ENCODE measurements at places on chromosomes 13 and 19.

GRCh38 chr19:46617601-46618000 is 7.3 kb downstream of the PTGIR start:
- DNase-seq: no peak

DNA sequence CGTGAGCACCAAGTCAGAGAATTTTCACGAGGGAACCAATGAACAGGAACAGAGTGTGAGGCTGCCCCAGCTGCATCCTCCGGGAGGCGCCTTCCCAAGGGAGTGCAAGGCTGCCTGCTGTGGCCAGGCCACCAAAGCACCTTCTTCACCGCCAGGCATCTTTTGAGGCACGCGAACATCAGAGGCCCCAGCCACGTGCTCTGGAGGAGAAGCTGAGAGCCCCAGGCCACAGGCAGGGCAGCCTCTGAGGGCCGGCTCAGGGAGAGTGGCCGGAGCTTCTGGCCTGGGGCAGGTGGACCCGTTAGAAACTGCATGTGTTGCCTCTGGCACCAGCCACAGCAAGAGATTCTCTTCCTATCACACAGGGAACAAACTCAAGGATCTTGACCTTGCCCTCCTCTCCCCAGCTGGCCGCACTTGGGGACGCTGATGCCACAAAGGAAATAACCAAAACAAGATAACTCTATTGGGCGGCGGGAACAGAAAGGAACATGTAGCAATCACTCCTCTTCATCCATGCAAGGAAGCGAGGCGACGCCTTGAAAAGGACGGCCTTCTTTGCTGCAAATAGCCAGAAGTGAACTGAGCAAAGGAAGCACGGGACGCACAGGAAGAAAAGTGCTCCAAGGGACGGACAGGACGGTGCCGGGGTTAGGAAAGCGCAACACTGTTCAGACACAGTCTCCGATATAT is 19.9 kb downstream of the GAS6 start:
- no peak for DNase-seq

DNA sequence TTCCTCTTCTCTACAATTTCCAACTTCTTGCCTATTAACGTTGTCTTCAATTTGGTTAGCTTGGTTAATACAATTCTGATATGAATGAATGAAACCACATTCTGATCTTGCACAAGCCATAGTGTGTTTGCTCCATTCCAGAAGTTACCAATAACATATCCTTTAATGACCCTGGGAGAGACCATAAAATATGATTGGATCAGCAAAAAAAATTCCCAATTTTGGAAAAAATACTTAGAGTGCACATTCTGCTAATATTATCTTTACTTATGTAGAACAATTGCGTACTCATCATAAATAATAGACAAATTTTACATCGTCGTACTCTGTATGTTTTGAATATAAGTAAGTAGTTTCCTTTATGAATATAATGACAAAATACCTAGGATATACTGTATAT is 117.2 kb downstream of the SLITRK5 start:
- DNase-seq: no peak

DNA sequence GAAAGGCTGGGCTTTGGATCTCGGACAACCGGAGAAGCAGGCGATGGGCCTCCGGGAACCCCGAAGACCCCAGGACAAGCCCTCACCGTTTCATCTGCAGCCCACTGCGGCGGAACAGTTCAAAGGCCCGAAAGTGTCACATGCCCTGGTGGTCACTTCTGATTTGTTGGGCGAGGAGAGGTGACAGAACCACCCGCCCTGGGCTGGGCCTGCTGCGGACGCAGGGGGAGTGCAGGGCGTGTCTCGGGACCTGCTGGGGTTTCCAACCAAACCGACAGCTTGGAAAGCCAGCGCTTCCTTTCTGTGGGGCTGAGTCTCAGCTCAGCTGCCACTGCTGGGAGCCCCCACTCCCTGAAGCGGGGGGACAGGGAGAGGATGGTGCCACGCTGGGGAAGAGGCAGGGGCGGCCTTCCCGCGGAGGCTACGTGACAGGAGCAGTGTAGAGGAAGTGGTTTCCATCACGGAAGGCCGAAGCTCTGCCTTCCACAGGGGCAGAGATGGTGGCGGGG is 22.8 kb upstream of the ZBTB7A start:
- no peak for DNase-seq

DNA sequence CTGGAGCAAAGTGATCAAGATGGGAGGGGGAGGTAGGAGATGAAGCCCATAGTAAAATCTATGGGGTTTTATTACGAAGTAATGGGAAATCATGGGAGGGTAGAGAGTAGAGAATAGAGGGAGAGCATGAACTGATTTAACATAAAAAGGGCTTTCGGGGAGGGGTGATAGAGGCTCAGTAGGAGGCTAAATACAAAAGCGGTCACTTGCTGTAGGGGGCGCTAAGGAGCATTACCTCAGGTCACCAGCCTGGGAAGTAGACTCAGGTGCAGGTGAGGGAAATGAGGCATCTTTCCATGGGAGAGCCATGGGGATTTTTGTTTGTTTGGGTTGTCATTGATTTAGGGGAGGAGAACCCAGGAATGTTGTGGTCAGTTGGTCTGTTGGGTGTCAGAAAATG is 14.1 kb downstream of the KRTDAP start:
- no peak for DNase-seq

DNA sequence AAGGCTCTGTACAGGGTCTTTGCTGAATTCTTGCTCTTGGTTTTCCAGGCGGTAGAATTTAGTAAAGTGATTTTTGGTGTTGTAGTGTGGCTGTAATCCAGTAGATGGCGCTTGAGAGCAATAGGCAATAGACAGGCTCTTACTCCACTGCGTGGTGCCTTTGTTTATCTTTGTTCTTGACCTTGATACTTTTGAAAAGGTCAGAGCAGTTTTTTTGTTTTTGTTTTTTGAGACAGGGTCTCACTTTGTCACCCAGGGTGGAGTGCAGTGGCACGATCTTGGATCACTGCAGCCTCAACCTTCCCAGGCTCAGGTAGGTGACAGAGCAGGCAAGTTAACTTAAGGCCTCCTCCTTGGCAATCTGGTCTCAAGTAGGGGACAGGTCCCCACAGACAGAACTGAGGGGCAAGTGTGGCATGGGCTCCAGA is 12.2 kb upstream of the LILRA5 start:
- DNase-seq: peak; percentile 4

GRCh38 chr19:1170938-1171754 is 2.9 kb downstream of the SBNO2 start:
- DNase-seq: no peak

- DNase-seq: peak; percentile 72
Observed at GRCh38 chr13:73835138-73835721, 299.0 kb downstream of the KLF12 start.

- peak; percentile 71 for DNase-seq
Observed at GRCh38 chr19:17784201-17785008, 10.5 kb upstream of the B3GNT3 start.

DNA sequence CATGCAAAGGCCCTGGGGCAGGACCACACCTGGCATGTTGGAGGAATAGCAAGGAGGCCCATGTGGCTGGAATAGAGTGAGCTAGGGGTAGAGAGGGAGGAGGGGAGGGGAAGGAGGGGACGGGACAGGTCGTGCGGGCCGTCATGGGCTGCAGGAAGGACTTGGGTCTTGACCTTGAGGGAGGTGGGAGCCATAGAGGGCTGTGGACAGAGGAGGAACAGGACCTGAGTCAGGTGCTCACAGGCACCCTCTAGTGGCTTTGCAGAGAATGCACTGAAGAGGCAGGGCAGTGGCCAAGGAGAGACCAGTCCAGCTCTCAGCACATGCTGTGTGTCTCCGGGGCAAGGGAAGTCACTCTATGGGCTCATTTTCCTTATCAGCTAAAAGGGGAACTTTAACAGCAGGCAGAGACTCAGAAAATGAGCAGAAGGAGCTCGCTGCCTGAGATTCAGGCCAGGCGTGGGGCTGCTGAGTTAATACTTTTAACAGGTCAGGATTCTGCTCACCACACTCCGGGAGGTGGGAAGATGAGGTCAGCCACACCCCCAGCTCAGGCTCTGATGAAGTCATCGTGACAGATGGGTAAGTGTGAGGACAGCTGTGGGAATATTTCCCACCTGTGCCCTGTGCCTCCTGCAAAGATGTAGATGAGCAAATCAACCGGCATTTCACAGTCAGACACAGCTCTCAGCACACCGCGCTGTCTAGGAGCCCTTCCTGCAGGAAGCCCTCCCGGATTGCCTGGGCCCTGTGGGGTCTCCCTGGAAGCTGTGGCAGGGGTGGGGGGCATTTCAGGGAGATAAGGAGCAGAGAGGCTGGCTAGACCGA is 6.0 kb upstream of the TNFAIP8L1 start:
- peak; percentile 21 for DNase-seq

DNA sequence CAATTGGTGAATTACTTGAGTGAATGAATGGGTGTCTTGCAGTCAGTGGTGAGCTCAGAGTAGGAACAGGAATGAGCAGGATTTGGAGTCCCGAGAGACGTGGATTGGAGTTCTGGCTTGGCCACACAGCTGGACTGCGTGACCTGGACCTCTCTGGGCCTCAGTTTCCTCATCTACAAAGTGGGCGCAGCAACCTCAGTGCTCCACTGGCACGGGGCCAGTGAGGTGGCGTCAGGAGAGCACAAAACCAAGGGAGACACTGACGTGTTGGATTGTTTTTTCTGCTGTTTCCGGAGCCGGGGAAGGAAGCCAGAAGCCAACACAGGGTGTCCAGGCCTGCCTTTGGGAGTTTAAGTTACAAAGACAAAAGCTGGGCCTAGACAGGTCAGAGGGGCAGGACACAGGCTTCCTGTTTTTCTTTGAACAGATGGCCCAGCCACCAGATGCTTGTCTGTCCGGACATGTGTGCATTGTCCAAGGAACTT is 6.5 kb upstream of the DOCK6 start:
- no peak for DNase-seq

DNA sequence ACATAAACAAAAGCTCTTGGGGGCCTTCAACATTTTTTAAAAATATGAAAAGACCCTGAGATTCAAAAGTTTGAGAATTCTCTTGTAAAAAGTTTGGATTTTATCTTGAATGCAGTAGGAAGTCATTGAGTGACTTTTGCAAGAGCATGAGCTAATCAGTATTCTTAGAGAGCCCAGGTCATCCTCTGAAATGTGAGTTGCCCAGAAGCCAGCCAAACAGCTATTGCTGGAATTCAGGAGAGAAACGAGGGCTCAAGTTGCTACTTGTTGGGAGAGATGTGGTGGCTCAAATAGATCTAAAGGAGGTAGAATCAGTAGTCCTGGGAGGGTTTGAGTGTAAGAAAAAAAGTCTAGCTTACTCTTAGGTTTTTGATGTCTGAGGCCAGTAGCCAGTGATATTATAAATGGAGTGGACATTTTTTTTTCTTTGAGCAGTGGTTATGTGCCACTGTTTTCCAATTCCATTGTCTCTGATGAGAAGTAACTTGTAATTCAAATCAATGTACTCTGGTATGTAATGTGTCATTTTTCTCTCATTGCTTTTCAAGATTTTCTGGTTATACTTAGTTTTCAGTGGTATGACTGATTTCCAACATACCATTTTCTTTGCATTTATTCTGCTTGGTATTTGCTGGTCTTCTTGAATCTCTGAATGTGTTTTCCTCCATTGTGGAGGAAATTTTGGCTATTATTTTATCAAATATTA is 30.7 kb downstream of the LMO7 start:
- DNase-seq: no peak

DNA sequence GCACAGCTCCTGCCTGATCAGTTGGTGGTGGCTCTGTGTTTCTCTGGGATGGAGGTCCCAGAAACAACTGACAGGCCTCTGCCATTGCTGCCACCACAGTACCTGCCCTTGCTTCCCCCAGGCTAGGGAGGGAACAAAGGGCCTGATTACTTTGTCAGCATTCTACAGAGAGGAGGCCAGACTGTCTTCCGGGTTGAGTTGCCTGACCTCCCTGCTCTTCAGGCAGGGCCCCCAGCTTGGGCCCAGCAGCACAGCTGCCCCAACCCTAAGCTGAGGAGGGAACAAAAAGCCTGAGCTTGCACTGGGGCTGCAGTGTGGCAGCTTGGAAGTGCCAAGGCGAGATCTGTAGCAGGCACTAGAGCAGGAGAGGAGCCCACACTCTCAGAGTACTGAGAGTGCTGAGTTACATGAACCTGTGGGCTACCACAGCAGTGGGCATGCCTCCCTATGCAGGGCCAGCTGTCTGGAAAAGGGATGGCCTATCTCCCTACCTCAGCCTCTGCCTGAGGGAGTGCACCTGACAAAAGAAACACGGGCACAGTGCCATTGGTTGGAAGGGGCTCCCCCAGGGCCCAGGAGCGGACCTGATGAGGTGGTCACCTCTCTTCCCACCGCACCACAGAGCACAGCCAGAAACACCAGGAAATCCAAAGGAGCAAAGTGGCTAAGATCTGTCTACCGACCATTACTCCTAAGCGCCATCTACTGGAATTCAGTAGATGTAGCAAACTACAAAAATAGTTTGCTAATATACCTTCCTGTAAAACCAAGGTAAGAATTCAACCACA is 24.4 kb downstream of the SLC25A15 start:
- DNase-seq: peak; percentile 1

- DNase-seq: no peak
Observed at GRCh38 chr19:36149673-36150406, 2.4 kb downstream of the COX7A1 start.

GRCh38 chr13:60379837-60380565 is 17.0 kb upstream of the TDRD3 start:
- no peak for DNase-seq
